ENCODE measurements at places on chromosomes 7 and 10. TPM values are rescaled to one million over a fixed set of nuclear protein-coding genes. Genes with fewer than 3 reads are reported as not detected.

Gene FAM13C
- 24.6 TPM for total RNA-seq

Gene NEUROG3
- total RNA-seq = not detected

Gene BHLHA15
- not detected for total RNA-seq

GRCh38 chr7:105712877-105713276 is 131.6 kb upstream of the EFCAB10 start:
- DNase-seq = no peak

GRCh38 chr7:132053871-132054270 is 497.4 kb upstream of the PODXL start:
- no peak for DNase-seq

DNA sequence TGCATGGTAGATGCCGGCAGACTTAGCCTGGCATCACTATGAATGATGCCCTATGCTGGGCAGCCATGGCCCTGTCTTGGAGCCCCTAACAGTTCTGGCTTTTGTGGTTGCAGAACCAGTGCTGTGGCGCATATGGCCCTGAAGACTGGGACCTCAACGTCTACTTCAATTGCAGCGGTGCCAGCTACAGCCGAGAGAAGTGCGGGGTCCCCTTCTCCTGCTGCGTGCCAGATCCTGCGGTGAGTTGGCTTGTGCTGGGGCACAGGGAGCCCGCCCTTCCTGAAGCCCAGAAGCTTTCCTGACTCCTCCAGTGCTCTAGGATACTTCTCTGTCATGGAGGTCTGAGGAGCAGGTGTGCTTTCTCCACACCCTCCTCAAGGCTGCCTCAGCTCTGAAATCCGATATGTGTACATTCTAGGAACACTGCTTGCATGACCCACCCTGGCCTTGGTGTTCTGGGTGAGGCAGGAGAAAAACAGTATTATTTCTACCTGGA is 25.6 kb upstream of the SH2D4B start:
- peak; percentile 61 for DNase-seq

DNA sequence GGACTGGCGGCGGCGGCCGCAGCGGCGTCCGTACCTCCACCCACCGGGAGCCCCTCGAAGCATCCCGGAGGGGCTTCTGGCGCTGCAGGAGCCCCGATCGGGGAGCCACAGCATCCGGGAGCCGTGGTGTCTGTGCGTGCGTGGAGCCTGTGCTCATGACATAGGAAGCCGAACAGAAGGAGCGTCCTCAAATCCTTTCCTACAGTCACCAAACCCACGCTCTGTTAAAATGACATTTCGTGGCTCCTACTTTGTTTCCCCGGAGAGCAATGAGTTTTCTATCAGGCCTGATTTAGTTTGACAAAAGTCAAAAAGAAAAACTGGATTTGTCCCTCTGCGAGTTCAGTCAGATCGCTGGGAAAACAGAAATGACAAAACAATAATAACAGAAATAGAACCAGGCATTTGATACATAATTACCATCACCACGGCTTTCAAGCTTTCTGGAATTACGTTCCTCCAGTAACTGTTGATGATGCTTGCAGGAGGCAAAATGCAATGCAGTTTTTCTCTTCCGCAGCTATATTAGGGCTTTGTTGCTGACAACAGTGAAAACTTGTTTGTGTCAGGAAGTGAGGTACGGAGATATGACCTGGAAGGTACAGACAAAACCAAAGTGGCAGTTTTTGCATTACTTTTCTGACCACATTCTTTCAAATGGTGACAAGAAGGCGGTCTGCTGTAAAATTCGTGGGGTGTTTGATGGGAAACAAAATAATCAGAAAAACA is 219.3 kb upstream of the MKLN1 start:
- DNase-seq = no peak

- no peak for DNase-seq
These were observed 91.2 kb upstream of the PLPP4 start for GRCh38 chr10:120365872-120366271.

All from sigmoid colon (tissue), 7 donors.